ENCODE measurements at places on chromosomes 2 and 18.

- DNase-seq: no peak
Measured at GRCh38 chr2:164080486-164080885, 344.7 kb upstream of the FIGN start.

GRCh38 chr2:45010702-45011012, 1.4 kb upstream of the SIX2 start:
- no peak for DNase-seq

DNA sequence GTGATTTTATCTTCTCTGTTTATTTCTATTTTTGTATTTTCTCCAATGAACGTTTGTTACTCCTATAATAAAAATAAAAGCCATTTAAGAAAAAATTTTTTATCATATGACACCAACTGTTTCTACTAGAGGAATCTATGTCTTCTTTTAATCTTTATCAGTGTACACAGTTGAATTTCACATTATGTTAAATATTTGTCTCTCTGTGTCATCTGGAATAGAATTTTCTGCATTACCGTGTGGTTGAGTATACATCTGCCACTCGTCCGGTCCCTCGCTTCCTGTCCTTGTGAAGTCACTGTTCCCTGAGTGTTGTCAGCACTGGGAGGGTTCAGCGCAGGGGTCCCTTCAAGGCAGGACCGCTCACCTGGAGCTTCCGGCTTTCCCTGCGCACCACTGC, 99.2 kb downstream of the LDLRAD4 start:
- DNase-seq: no peak

DNA sequence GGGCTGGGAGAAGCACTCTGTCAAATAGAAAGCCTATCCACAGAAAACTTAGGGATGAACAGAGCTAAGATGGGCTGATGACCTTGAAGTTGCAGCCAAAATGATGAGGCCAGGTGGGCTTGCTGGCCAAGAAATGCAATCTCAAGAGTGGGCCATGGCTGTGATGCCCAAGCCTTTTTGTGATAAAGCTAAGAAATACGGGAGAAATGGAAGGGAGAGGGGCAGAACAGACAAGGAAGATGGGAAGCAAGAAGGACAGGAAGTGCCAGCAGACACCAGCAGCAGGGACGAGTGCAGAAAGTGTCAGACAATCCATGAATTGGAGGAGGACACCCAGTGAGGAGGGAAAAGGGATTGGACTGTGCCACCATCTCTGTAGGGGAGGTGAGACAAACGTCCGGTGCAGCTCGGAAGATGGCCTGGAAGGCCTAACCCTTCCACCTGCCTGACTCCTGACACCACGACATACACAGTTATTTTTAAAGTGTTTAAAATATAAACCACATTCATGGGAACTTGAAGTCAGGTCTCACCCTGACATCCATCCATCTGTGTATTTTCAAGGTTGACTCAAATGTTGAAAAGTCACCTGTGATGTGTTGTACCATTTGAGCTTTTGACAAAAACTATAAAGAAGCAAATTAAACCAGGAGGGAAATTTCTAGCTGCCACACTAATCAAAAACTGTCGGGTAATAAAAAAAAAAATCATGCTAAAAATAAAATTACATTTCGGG, 105.5 kb downstream of the BCL2 start:
- peak; percentile 40 for DNase-seq

GRCh38 chr2:222776792-222777191, 84.0 kb upstream of the ACSL3 start:
- DNase-seq: no peak

DNA sequence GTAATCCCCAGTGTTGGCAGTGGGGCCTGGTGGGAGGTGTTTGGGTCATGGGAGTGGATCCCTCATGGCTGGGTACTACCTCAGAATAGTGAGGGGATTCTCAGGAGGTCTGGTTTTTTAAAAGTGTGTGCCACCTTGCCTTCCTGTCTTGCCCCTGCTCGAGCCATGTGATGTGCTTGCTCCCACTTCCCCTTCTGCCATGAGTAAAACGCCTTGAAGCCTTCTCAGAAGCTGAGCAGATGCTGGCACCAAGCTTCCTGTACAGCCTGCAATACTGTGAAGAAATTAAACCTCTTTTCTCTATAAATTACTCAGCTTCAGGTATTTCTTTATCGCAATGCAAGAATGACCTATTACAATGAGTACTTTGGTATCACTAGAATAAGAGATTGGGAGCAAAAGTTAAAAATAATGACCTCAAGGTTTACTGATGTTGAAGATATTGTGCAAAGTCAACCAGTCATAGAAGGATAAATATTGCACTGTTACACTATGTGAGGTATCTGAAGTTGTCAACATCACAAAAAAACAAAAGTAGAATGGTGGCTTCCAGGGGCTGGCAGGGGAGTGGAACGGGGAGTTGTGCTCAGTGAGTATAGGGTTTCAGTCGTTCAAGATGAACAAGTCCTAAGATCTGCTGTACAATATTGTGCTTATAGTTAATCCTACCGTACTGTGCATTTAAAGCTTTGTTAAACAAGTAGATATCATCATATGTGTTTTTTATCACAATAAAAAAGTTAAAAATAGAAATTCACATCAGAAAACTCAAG, 938.3 kb upstream of the CNTNAP5 start:
- no peak for DNase-seq

- DNase-seq: no peak
Measured at GRCh38 chr2:236403125-236403524, 138.9 kb upstream of the ASB18 start.

GRCh38 chr2:240889601-240890560, 6.1 kb downstream of the MAB21L4 start:
- no peak for DNase-seq

GRCh38 chr18:47050468-47050867, 15.0 kb upstream of the ELOA2 start:
- DNase-seq: no peak

DNA sequence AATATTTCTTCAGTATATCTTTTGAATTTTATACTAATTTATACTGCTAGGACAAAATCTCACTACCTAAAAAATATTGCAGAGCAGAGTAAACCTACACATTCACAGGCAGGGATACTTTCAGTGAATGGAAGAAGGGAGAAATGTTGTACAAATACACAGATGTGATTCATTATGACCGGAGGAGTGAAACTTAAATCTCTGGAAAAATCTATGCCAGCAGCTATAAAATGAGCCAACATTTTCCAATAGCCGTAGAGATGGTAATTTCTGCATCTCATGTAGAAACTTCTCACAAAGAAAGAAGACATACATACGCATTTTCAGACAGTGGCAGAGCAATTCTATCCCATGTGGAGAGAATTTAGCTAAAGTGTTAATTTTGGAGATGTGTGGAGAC, 54.8 kb downstream of the KCNS3 start:
- no peak for DNase-seq

DNA sequence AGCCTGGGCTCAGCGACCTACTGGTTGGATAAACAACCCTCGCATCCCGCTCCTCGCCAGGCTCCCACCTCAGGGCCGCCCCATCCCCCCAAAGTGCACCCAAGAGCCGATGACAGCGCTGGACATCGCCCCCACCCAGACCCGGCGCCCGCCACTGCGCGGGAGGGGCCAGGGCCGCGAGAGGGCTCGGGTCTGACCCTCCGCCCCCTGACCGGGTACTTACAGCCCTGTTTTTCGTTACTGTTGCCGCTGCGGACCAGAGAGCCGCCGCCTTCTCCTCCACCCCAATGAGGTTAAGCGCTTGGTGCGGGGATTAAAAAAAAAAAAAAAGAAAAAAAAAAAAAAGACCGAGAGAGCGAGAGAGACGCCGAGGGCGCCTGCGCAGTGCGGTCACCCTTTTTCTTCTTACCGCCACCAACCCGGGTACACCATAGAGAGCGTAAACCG, at the start of gene CLASP1:
CLASP1 (minus strand) TSS at position 314 of the 447 bp plus-strand sequence. CDS start 43,567 bp downstream, outside the sequence.
- DNase-seq: no peak

- DNase-seq: no peak
Measured at GRCh38 chr2:224142397-224143312, 103.6 kb upstream of the SERPINE2 start.

GRCh38 chr2:7852546-7852945, 829.3 kb upstream of the ID2 start:
- no peak for DNase-seq
